Ecto neural progenitor cell (in vitro differentiated cells): ENCODE measurements at places on chromosomes 11 and 22.

DNA sequence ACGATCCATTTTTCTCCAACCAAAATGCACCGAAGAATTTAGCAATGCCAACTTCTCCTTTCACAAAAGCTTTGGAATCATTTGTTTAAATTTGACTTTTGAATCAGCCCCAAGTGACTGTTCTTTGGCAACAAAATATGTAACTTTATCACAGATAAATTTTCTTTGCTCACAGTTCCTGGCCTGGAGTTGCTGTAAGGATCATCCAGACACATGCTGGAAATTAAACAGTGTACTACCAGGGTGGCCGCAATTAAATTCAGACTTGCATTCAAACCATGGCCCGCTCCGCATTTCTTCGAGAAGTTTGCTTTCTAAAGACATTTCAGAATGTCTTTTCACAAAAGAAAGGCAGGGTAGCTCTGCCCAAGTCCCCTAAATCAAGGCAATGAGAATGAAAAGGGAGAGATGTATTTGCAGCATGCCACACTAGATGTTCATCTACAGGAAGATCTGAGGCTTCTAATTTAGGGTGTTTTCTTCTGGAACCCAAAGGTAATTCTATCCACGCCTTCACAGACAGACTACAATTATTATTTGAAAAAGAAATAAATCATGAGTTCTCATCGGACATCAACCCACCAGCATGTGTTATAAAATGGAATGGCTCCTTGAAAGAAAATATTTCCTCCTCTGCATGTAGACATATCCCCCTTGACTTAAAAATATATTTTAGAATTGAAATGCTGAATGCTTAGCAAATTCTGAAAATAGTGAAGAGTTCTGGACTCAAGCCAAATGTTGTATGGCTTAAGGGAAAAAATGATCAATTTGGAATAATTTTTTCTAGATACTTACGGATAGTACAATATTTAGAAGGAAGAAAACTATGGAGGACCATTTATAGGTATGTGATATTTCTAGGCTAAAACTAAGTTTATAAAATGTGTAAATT, 189.7 kb upstream of the BLID start:
- no peak for DNase-seq

- no peak for DNase-seq
Measured at GRCh38 chr22:43811777-43812148, 342 bp downstream of the EFCAB6 start.

GRCh38 chr22:50102946-50103345, 13.1 kb downstream of the MOV10L1 start:
- DNase-seq: no peak

GRCh38 chr11:116275635-116276034, 497.2 kb downstream of the BUD13 start:
- no peak for DNase-seq

- peak; percentile 88 for DNase-seq
Measured at GRCh38 chr22:50271519-50271970, 1.4 kb upstream of the MAPK11 start.

GRCh38 chr11:130617001-130617400, 168.6 kb downstream of the ADAMTS15 start:
- no peak for DNase-seq

DNA sequence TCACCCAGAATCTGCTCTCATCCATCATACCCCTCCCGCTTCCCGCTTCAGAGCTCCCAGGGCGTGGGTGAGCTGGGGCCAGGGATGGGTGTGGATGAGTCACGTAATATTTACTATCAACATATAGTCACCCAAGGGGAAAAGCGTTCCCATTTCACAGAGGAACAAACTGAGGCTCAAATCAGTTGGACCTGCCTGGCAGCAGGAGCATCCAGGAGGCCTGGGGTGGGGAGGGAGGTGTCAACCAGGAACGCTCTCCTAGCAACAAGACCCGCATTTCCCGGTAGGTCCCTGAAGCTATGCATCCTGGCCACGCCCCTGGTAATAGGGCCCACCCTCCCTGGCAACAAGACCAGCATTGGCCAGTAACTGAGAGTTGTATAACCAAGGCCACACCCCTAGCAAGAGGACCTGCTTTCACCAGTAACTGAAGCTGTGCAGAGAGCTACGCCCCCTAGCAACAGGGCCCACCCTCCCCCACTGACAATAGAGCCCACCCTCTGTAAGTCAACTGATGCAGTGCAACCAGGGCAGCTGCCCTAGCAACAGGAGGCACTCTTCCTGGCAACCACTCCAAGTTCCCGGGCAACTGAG, 32.7 kb upstream of the TXNRD2 start:
- DNase-seq: peak; percentile 85

DNA sequence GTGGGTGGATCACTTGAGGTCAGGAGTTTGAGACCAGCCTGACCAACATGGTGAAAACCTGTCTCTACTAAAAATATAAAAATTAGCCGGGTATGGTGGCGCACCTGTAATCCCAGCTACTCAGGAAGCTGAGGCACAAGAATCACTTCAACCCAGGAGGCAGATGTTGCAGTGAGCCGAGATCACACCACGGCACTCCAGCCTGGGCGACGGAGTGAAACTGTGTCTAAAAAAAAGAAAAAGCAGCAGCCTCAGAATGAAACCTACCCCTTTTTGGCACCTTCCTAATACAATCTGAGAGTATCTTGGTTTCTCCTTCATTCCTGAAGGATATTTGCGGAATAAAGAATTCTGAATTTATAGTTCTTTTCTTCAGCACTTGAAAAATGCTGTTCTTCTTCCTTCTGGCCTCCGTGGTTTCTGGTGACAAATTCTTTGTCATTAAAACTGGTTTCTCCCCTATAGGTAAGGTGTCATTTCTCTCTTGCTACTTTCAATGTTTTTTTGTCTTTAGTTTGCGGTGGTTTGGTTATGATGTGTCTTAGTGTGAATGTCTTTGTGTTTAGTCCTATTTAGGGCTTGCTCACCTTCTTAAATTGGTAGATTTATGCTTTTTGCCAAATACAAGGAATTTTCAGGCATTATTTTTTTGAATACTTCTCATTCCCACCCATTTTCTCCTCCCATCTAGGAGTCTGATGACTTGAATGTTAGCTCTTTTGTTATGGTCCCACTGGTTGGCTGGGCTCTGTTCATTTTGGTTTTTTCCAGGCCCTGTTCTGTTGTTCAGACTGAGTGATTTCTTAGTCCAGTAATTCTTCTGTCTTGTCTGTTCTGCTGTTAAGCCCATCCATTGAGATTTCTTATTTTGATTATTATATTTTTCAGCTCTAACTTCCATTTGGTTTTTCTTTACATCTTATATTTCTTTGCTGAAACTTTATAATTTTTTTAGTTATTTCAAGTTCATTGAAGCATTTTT, 15.4 kb downstream of the ASRGL1 start:
- DNase-seq: no peak

DNA sequence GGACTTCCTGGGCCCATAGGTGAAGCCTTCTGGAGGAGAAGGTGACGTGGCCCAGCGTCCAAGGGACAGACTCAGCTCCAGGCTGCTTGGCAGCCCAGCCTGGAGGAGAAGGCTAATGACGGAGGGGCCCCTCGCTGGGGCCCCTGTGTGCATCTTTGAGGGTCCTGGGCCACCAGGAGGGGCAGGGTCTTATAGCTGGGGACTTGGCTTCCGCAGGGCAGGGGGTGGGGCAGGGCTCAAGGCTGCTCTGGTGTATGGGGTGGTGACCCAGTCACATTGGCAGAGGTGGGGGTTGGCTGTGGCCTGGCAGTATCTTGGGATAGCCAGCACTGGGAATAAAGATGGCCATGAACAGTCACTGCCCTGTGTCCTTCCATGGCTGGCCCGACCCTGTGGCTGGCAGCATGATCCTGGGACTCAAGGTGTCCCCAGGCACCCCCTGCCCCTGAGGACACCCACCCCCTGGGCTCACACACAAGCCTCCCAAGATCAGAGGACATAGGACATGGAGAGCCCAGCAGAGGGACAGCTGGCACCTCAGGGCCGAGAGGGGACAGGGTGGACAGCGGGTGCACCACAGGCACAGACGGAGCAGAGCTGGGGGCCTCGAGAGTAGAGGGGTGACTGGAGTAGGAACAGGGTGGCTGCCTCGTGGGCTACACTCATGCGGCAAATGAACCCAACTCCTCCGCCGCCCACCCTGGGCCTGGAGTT, 10.1 kb downstream of the SIGIRR start:
- no peak for DNase-seq

GRCh38 chr11:68870470-68870869, 28.8 kb upstream of the CPT1A start:
- no peak for DNase-seq

DNA sequence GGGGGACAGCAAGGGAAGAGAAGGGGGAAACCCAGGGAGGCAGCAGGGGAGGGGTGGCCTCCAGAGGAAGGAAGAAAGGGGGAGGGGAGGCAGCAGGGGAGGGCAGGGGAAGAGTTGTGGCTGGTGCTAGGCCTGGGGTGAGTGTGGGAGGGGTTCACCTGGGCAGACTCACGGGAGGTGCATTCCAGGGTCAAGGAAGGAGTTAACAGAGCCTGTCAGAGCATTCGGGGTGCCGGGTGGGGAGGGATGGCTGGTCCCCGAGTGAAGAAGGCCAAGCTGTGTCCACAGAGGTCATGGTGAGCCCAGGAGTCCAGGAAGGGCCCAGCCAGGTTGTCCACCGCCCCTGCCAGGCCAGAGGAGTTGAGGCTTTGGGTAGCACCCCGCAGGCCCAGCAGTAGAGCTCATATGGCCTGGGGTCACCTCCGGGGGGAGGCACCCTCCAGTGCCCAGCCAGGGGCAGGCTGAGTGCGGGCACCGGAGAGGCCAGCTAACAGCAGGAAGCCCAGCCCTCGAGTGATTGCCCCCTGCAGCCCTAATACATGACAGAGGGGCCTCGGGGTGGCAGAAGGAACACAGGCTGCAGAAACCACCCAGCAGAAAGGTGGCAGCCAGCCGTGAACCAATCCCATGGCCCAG, 31.1 kb upstream of the PPARA start:
- no peak for DNase-seq

DNA sequence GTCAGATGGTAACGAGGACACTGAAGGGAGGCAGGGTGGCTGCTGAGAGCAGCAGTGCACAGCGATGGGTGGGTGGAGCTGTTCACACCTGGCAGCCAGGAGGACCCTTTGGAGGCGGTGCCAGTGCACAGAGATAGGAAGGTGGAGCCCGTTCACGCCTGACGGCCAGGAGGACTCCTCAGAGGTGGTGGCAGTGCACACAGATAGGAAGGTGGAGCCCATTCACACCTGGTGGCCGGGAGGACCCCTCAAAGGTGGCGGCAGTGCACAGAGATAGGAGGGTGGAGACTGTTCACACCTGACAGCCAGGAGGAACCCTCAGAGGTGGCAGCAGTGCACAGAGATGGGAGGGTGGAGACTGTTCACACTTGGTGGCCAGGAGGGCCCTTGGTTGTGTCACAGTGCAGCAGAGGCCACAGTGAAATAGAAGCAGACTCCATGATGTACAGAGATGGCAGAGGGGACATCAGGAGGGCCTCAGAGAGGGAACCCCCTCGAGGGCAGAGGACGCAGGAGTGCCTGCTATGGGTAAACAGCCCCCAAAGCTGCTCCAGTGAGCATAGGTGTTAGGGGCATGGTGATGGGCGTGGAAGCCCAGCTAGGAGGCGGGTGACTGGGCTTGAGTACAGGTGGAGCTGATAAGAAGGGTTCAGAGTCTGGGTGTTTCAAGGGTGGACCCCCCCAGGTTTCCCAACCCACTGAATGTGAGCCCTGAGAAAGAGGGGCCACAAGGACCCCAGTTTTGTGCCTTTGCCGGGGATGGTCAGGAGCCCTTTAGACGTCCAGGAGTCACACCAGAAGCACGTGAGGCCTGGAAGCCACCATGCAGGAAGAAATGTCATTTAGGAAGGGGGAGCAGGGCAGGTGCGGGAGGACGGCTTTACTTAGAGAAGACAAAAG, 566.7 kb downstream of the BRD1 start:
- DNase-seq: no peak

DNA sequence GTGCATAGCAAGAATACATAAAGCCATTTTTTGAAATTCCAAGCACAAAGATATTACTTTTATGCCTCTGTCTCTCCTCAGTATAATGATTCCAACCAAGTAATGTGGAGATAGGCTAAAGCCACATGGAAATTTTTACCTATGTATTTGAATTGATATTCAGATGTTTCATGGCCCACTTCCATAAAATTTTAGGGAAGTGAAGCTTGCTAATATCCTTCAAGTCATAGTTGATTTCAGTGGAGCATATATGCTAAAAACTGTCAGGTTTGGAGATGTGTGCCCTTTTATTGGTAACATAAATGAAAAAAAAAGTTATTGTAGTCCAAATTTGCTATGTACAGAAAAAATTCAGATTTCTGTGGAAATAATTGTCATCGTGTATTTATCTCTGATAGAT, 12.3 kb downstream of the MS4A4E start:
- no peak for DNase-seq

- no peak for DNase-seq
Measured at GRCh38 chr22:23233752-23234408, 53.6 kb downstream of the BCR start.

GRCh38 chr11:94956963-94957362, 16.4 kb downstream of the CWC15 start:
- DNase-seq: no peak

GRCh38 chr11:65558002-65558929, at the start of gene LTBP3:
TSS of gene LTBP3 (minus strand) at chr11:65558359. CDS start at chr11:65557959, 400 bp downstream.
- peak; percentile 74 for DNase-seq

- DNase-seq: no peak
Measured at GRCh38 chr11:75430714-75431532, 2.1 kb downstream of the KLHL35 start.

- no peak for DNase-seq
Measured at GRCh38 chr22:20392983-20393704, 807 bp upstream of the ZNF74 start.

- DNase-seq: peak; percentile 70
Measured at GRCh38 chr11:124839128-124839971, 25.9 kb upstream of the ROBO3 start.

GRCh38 chr11:528815-529727, 6.3 kb downstream of the HRAS start:
- DNase-seq: no peak

DNA sequence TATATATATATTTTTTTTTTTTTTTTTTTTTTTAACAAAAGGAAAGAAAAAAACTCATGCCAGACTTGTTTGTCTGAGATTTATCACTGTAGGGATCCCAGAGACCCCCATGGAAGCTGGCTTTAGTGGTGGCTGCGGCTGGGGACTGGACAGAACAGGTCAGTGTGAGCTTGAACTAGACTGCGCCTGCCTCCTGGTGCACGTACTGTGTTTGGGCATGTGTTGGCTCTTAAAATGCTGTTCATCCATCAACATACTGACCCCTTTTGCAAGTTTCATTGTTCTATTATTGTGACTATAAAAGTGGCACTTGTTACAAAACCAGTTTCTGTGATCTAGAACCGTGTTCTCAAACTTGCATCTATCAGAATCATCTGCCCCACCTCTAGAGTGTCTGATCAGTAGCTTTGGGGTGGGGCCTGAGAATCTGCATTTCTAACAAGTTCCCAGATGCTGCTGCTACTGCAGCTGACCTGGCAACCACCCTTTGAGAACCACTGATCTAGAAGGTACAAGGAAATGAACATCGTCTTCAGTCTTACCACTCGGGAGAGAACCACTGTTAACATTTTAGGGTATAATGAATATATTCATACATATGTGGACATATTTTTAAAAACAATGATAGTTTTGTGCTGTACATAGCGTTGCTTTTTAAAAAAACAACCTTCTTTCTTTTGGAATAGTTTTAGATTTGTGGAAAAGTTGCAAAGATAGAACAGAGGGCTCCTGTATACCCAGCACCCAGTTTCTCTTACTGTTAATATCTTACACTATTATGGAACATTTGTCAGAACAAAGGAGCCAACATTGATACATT, 54.0 kb downstream of the ZNRF3 start:
- no peak for DNase-seq
